ENCODE measurements at places on chromosomes 13 and 19. TPM values are rescaled to one million over a fixed set of nuclear protein-coding genes. Genes with fewer than 3 reads are reported as not detected.

The VSTM1 gene
- not detected for total RNA-seq

The GNA15 gene
- total RNA-seq: 0.11 TPM

The SLC17A7 gene
- total RNA-seq: not detected

The CGB5 gene
- not detected for total RNA-seq

The CEACAM7 gene
- not detected for total RNA-seq

The ZSWIM9 gene
- 3.1 TPM for total RNA-seq

The LSM14A gene
- total RNA-seq: 68.5 TPM

The ANKLE1 gene
- 1.00 TPM for total RNA-seq

The BSPH1 gene
- not detected for total RNA-seq

The ZFP28 gene
- total RNA-seq: 10.5 TPM

The KBTBD7 gene
- total RNA-seq: 3.6 TPM

The CYP2A6 gene
- total RNA-seq: not detected

All from uterine smooth muscle cell (primary cell).